CD4-positive, alpha-beta memory T cell (primary cell): ENCODE measurements at places on chromosomes 2 and 18. TPM values are rescaled to one million over a fixed set of nuclear protein-coding genes. Genes with fewer than 3 reads are reported as not detected.

The PRKAG3 gene
- total RNA-seq = not detected

- no peaks in the 10 kb centered on the region for H3K36me3 ChIP-seq
- H3K4me1 ChIP-seq = no peaks in the 10 kb centered on the region
- DNase-seq = no peak
- no peak overlapping the region for H3K27ac ChIP-seq
- no peaks in the 10 kb centered on the region for H3K27me3 ChIP-seq
- H3K4me3 ChIP-seq = no peak overlapping the region
These were observed 162.1 kb downstream of the QPCT start for GRCh38 chr2:37506407-37507050.

GRCh38 chr2:55887901-55888624, 35.5 kb downstream of the EFEMP1 start:
- H3K27ac ChIP-seq = no peak overlapping the region
- no peaks in the 10 kb centered on the region for H3K27me3 ChIP-seq
- H3K4me3 ChIP-seq = no peak overlapping the region
- H3K4me1 ChIP-seq = no peaks in the 10 kb centered on the region
- H3K36me3 ChIP-seq = no peaks in the 10 kb centered on the region

DNA sequence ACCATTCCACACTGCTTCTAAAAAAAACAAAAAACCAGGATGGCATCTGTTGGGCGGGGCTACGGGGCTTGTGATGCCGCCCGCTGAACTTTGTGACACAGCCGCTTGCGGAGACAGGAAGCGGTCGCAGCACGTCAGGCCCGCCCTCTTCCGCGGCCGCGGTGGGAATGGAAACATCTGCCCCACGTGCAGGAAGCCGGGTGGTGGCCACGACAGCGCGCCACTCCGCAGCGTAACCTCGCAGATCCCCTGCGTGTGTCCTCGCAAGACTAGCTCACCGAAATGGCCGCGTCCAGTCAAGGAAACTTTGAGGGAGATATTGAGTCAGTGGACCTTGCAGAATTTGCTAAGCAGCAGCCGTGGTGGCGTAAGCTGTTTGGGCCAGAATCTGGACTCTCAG, 168.5 kb downstream of the SUCLG1 start:
- no peaks in the 10 kb centered on the region for H3K36me3 ChIP-seq
- H3K27me3 ChIP-seq = peaks cover 4% of the 10 kb centered on the region

The MOGAT1 gene
- total RNA-seq = not detected

The C2orf78 gene
- total RNA-seq = not detected

GRCh38 chr2:110101901-110102803, 13.5 kb downstream of the MALL start:
- DNase-seq = no peak
- H3K27ac ChIP-seq = no peak overlapping the region
- no peaks in the 10 kb centered on the region for H3K27me3 ChIP-seq
- H3K36me3 ChIP-seq = no peaks in the 10 kb centered on the region

GRCh38 chr2:64488050-64488974, 34.4 kb downstream of the LGALSL start:
- H3K27ac ChIP-seq = no peak overlapping the region
- H3K4me1 ChIP-seq = peaks cover 16% of the 10 kb centered on the region
- DNase-seq = peak; percentile 69
- H3K27me3 ChIP-seq = no peaks in the 10 kb centered on the region

The ZNF521 gene
- total RNA-seq = not detected

The SRD5A2 gene
- total RNA-seq = not detected
